ENCODE measurements at places on chromosomes 5 and 9. TPM values are rescaled to one million over a fixed set of nuclear protein-coding genes. Genes with fewer than 3 reads are reported as not detected.

The ANKRD18A gene
- total RNA-seq, result 2.0 TPM

The CCDC171 gene
- total RNA-seq, result 1.2 TPM

The TRPM6 gene
- not detected for total RNA-seq

The IFNA21 gene
- not detected for total RNA-seq

The PRDM9 gene
- total RNA-seq, result not detected

The GABRA6 gene
- total RNA-seq, result not detected

- no peak for DNase-seq
Measured at GRCh38 chr9:87579781-87580541, 82.3 kb downstream of the DAPK1 start.

- no peak for DNase-seq
Measured at GRCh38 chr5:159440235-159440634, 109.9 kb upstream of the IL12B start.

- DNase-seq, result no peak
Measured at GRCh38 chr9:81073821-81074220, 615.5 kb downstream of the TLE1 start.

- no peak for DNase-seq
Measured at GRCh38 chr9:76649894-76650293, 114.3 kb upstream of the PCA3 start.

DNA sequence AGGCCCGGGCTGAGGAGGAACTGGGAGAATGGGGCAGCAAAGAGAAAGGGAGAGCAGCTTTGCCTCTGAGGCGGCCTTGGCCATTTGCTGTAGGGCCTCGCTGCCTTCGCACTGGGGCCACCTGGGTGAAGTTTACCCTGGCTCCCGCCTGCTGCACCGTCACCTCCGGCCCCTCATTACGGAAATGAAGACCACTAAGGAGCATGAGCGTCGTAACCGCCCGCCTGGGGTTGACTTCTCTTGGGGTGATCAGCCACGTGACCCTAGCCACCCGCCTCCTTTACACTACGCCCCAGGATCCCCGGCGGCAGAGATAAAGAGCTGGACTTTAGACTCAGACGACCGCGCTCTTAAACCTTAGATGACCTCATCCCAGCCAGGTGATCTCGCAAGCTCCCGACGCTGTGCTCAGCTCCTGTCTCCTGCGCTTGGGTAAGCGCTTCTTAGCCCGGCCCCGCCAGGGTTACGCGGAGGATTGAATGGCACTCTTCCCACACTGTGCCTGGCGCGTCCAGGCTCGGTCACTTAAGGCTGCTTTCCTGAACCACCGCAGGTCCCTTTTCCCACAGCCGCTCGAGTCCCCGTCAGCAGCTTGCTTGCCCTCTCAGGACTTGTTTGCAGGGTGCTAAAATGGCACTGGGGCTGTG, 107.9 kb upstream of the LARP1 start:
- no peak for DNase-seq

DNA sequence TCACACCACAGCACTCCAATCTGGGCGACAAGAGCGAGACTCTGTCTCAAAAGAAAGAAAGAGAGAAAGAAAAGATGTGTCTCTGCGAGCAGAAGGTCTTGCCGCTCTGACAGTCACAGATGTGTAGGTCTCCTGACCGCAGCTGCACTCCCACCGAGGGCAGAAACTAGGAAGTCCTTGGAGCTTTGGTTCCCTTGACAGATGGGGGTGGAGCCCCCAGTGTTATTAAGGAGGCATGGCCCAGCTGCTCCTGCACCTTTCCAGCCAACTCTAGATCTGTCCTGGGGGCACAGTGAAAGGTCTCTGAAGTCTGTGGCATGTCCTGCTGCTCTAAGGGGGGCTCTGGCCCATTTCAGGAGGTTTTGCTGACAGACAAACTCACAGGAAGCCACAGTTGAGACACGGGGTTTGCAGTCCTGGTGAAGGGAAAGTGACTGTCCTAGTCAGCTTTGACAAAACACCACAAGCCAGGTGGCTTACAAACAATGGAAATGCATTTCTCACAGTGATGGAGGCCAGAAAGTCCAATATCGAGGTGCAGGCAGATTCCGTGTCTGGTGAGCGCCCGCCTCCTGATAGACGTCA, 9.0 kb upstream of the DIPK1B start:
- DNase-seq, result no peak
